Gastrocnemius medialis (tissue), 4 donors: ENCODE measurements at places on chromosomes 7 and 10. TPM values are rescaled to one million over a fixed set of nuclear protein-coding genes. Genes with fewer than 3 reads are reported as not detected.

CLEC2L gene
- total RNA-seq, result not detected

OR2A12 gene
- not detected for total RNA-seq

ENKUR gene
- total RNA-seq, result not detected

COL13A1 gene
- 0.19 TPM for total RNA-seq

MYH16 gene
- not detected for total RNA-seq

HKDC1 gene
- total RNA-seq, result 0.18 TPM
